ENCODE measurements at places on chromosomes 1 and 21.

DNA sequence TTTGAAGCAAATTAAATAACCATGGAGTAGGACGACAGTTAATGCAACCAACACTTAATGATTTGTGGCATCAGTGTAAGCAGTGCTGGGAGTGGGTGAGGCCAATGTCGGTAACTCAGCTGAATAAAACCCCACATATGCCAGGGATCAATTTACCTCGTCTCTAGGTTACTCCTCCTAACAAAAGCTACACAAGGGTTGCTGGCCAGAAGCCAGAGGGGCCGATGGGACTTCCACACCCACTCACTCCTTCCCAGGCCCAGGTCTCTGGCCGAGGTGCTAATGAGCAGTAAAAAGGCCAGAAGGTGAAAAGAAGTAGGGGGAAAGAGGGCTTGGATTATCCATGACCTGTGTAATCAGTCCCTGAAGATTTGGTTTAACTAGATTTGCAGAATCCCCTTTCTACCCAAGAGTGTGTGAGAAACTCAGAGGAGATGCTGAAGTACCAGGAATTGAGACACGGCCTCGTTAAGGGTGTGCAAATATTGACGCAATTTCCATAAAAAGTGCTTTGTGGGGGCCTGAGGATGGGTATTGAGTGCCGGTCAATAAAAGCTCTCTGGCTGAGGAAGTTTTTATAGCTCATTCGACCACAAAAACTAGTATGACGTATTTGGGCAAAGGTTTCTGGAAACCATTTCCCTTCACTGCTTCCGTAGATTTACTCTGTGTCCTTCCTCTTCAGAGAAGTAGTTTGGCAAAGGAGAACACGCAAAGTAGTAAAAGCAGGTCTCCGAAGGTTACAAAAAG lies 145.5 kb downstream of the TBX15 start:
- no peak for DNase-seq

- no peak for DNase-seq
Observed at GRCh38 chr1:161427733-161428516, 60.2 kb upstream of the CFAP126 start.

- DNase-seq: no peak
Observed at GRCh38 chr21:43198376-43198775, 29.6 kb downstream of the CRYAA start.

- DNase-seq: no peak
Observed at GRCh38 chr21:33418691-33419090, 15.5 kb downstream of the IFNGR2 start.

DNA sequence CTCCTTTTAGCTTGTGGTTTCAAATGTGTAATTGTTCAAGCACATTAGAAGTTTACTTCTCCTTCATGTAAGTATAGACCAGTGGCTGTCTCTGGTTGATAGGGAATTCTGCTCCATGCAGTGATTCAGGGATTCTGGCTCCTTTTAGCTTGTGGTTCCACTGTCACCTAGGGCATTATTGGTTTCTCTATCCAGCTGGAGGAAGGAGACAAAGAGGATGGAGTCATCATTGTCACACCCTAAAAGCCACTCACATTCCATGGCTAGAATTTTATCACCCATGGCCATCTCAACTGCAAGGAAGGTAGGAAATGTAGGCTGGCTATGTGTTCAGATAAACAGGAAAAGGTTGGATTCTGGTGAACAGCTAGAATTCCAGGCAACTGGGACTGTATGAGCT lies 131.2 kb downstream of the URB2 start:
- no peak for DNase-seq

GRCh38 chr1:231515748-231516147 lies 12.7 kb upstream of the TSNAX start:
- DNase-seq: no peak

DNA sequence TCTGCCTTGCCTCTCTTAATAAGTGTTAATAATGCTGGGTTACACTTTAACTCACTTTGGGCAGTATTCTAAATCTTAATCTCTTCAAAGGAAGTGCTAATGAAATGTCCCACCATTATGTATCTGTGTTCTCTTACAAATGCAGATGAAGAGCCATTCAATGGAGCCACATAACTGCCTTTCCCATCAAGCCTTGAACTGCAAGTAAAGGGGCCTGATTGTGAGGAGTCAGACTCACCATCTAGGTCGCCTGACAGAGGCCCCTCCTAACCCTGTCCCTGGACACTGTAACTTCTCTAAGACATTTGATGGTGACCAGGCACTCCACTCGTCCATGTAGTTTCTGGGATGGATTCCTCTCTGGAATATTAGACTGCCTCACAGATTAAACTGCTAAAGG lies 329.4 kb downstream of the KIF26B start:
- DNase-seq: no peak

GRCh38 chr1:96980448-96980847 lies 258.9 kb downstream of the PTBP2 start:
- DNase-seq: no peak

- no peak for DNase-seq
Observed at GRCh38 chr21:42353623-42354022, 2.8 kb upstream of the TFF2 start.

DNA sequence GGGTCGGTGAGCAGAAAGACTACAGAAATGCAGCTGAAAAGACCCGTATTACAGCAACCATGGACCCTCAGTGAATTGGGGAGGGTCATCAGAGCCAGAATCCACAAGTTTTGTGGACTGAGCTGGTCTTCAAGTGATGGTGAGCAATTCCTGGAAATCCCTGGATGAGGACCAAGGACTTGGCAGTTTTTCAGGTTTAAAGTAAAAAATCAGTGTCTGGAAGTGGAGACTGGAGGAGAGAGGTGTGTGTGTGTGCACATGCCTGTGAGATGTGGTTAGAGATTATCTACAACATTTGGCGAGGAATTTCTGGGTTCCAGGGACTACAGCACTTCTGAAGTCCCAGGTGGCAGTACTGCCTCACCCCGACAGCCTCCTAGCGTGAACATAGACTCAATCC lies 56.4 kb downstream of the KIRREL1 start:
- no peak for DNase-seq
